ENCODE measurements at places on chromosomes 6 and 20.

DNA sequence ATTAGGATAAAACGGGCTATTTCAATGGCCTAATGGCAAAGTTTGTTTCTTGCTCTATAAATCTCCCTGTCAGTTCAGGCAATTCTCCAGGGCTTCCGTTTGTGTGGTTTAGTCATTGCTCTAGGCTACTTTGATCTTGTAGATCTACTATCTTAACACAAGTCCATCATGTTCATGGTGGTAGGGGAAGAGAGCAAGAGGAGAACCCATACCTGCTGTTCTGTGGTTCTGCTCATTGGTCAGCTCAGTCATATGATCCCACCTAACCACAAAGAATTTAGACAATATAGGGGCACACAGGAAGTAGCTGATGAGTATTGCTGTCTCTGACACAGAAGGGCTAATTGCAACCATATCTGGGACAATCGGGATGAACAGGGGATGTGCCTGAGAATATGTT, 4.9 kb upstream of the DEK start:
- DNase-seq = peak; percentile 32

- no peak for DNase-seq
Measured at GRCh38 chr20:44527716-44528199, 5.9 kb upstream of the SERINC3 start.

DNA sequence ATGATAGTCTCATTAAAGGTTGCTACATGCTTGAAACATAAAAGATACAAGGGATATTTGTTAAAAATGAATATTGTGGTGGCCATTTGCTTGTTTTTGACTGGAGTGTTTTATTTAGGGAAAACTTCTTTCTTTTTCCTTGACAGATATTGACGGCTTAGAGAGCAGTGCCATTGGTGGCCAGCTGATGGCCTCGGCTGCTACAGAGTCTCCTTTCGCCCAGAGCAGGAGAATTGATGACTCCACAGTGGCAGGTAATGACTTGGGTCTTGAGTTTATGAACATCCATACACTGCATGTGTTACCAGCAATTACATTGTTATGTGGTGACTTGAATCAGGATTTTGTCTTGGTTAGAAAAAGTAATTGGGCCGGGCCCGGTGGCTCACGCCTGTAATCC, 67.5 kb upstream of the PBOV1 start:
- no peak for DNase-seq

DNA sequence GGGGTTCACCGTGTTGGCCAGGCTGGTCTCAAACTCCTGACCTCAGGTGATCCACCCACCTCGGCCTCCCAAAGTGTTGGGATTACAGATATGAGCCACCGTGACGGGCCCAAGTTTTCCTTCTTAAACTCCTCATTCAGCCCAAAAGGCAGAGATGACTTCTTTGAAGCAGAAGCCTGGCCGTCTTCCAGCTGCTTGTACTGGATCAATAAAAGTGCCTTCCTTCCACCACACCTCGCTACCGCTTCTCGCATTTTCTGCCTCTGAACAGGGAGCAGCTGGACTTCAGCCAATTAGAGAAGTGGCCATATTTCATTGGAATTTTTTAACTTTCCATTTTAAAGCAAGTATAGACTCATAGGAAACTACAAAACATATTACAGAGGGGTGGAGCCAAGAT, 241.1 kb downstream of the PREX1 start:
- no peak for DNase-seq

DNA sequence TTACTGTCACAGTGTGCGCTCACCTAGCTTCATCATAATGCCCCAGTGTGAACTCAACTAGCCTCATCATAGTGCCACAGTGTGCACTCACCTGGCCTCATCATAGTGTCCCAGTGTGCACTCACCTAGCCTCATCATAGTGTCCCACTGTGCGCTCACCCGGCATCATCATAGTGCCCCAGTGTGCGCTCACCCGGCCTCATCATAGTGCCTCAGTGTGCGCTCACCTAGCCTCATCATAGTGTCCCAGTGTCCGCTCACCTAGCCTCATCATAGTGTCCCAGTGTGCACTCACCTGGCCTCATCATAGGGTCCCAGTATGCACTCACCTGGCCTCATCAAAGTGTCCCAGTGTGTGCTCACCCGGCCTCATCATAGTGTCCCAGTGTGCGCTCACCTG, 10.6 kb downstream of the TMEM242 start:
- no peak for DNase-seq

- no peak for DNase-seq
Measured at GRCh38 chr20:57259938-57260921, 6.2 kb downstream of the BMP7 start.

GRCh38 chr6:21595285-21596144, 2.0 kb downstream of the SOX4 start:
- peak; percentile 35 for DNase-seq

GRCh38 chr6:132659082-132659481, at the start of gene TAAR1:
TAAR1 (minus strand) TSS chr6:132659182; CDS start chr6:132646003, 13,179 bp downstream.
- DNase-seq = no peak

- no peak for DNase-seq
Measured at GRCh38 chr6:16132909-16133308, 4.0 kb downstream of the MYLIP start.

DNA sequence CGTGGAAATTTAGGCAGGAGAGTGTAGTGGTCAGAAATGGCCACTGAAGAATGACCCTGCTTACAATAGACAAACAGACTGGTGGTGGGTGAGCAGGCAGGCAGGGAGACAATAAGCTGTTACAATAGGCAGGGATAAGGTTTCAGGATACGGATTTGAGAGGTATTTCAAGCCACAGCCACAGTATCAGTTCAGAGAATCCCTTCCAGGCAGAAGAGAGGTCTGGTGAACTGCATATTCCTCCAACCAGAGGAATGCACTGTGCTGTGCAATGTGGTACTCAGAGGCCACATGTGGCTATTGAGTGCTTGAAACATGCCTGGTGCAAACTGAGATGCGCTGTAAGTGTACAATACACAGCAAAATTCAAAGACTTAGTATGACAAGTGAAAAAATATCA, 20.6 kb downstream of the RMND1 start:
- no peak for DNase-seq

DNA sequence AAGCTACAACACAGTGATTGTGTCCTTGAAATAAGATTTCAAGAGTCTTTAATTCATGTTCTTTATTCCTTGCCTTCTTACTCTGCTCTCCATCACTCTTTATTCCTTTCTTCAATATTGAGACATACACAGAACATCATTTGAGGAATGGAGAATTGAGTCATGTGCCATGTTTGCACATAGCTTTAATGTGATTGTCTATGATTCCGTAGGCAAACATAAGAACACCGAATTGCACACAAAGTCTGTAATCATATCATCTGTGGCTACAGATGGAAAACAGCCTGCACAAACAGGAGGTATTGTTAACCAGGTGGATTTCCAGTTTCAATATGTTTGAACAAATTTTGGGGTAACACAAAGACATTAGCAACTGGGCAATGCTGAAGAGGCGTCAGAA, 571.6 kb upstream of the GJE1 start:
- no peak for DNase-seq

GRCh38 chr20:3433744-3434143, 26.3 kb upstream of the DNAAF9 start:
- no peak for DNase-seq

- DNase-seq = no peak
Measured at GRCh38 chr20:31896049-31896448, 25.6 kb downstream of the TTLL9 start.

- DNase-seq = peak; percentile 99
Measured at GRCh38 chr6:34425498-34426410, at the start of gene RPS10. RPS10 (minus strand) TSS chr6:34426069; CDS start chr6:34425221, 848 bp downstream.

- DNase-seq = no peak
Measured at GRCh38 chr6:106356378-106356777, 4.1 kb upstream of the CRYBG1 start.

DNA sequence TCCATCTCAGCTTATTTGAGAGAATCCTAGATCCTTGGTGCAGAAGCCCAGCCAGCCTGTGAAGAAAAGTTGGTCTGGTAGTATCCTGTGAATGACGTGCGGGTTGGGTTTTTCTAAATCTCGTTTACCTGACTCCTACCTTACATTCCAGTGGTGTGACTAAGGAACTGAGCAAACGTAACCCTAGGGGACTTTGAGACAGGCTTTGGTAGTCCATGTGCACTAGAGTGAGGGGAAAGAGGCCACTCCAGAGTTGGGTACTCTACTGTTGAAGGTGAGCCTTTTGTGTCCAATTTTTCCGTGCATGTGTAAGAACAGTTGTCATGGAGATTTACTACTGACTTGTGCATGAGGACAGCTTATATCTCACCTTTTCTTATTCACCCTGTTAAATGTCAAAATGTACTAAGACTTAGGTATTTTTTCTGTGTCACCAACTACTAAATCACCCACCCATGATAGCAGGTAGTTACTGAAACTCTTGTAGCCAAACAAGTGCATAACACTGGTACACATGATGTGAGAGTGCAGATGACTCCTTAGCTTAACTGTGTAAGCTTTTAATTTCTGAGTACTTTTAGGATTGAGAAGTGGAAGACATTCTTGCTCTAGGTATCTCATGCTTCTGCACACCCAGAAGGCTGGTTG, 26.3 kb upstream of the PLCG1 start:
- DNase-seq = no peak

GRCh38 chr6:42966571-42966970, 6.0 kb downstream of the GNMT start:
- DNase-seq = no peak

GRCh38 chr6:14734416-14735340, 511.2 kb upstream of the JARID2 start:
- peak; percentile 32 for DNase-seq

- no peak for DNase-seq
Measured at GRCh38 chr6:11459079-11459610, 78.4 kb upstream of the TMEM170B start.

- DNase-seq = no peak
Measured at GRCh38 chr6:39997101-39997635, 62.9 kb upstream of the MOCS1 start.

- no peak for DNase-seq
Measured at GRCh38 chr6:42354702-42355101, 97.0 kb downstream of the TRERF1 start.

GRCh38 chr6:43395776-43396175, 26.3 kb upstream of the ZNF318 start:
- no peak for DNase-seq

DNA sequence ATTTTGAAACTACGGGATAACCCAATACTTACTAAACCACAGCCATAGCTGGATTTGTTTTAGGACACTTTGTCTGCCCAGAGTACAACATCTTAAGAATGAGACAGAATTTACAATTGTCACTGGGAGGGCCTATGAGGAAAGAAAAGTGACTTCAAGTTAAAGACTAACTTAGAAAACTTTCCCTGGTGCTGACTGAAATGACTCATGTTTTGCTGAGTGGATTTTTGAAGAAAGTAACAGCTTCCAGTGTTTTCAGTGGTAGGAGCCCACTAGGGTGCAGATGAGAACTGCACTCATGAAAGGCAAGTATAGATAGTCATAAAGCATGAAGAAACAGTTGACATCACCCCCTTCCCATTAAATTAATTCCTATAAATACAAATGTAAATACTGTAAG, 988.2 kb upstream of the MAP3K7 start:
- peak; percentile 8 for DNase-seq

- no peak for DNase-seq
Measured at GRCh38 chr20:39909447-39909846, 779.6 kb downstream of the MAFB start.

DNA sequence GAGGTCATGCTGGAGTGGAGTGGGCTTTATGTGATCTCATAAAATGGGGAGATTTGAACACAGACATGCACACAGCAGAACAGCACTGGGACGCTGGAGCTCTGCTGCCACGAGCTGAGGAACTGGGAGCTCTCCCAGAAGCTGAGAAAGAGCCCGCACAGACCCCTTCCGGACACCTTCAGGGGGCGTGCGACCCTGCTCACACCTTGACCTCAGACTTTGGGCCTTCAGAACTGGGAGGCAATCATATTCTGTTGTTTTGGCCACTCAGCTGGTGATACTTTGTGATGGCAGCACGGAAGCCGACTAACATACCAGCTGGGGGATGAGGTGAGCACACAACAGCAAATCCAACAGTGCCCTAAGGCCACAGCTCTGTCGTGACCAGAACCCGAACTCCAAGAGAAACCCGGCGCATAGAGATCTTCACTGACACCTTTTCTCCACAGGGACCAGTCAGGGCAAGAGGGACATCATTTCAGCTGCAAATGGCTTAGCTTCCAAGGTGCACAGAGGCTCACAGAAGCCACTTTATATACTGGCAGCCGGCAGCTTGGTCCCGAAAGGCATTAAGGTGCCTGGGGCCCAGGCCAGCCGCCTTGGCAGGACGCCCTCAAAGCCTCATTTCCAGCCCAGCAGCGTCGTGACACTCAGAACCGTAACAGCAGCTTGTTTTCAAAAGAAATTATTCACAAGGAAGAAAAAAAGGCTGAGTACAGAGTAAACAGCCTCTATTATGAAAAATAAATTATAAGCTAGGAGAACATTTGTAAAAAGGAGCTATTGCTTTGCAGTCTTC, 89.3 kb downstream of the RNASET2 start:
- DNase-seq = no peak

- no peak for DNase-seq
Measured at GRCh38 chr20:62427172-62428001, at the start of gene RBBP8NL. RBBP8NL (minus strand) TSS chr20:62427539; CDS start chr20:62419647, 7,892 bp downstream.

DNA sequence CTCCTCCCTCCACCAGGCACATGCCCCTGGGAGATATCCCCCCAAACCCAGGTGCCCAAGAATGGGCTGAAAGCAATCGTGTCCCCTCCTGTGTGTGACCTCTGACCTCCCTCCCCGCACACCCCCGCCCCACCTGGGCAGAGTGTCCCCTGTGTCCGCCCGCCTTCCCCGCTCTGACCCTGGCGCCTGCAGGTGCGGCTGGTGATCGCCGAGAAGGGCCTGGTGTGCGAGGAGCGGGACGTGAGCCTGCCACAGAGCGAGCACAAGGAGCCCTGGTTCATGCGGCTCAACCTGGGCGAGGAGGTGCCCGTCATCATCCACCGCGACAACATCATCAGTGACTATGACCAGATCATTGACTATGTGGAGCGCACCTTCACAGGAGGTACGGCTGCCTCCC, 9.9 kb downstream of the GDAP1L1 start:
- no peak for DNase-seq

DNA sequence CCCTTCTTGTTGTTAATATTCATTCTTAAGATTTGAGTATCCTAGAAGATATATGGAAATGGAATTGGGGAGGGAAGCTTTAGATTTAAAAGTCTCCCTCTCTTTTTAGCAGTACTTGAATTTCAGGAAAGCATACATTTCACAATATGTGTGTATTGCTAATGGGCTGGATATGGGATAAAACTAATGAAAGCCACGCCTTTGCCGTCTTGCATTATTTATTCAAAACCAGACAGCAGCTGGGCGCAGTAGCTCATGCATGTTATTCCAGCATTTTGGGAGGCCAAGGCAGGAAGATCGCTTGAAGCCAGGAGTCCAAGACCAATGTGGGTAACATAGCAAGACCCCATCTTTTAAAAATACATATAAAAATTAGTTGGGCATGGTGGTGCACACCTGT, 121.6 kb upstream of the TIAM2 start:
- DNase-seq = no peak

- no peak for DNase-seq
Measured at GRCh38 chr20:38827770-38828281, 22.3 kb downstream of the PPP1R16B start.
